SW 1271 (cell line): ENCODE measurements at places on chromosomes 16 and 17.

DNA sequence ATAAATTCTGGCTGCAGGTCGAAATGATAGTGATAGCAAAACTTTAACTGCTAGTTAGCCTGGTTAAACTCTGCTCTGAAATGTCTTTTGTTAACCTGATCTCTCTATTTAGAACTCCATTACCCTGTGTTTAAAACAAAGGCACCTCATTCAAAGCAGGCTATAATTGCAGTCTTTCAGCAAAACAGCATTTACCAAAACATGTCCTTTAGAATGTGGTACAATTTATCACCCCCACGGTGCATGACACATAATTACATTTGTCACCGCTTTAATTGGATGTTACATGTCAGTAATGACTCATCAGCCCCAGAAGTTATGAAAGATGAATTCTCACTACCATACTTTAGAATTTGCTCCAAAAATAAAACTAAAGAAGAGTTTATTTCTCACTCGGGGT lies 295.4 kb downstream of the TOX3 start:
- no peak for DNase-seq

- peak; percentile 17 for DNase-seq
Observed at GRCh38 chr17:70622368-70623260, 453.3 kb downstream of the KCNJ2 start.

- DNase-seq, result no peak
Observed at GRCh38 chr17:81859906-81860755, at the start of gene P4HB. TSS of gene P4HB (minus strand) at chr17:81860535. CDS start at chr17:81860471, 64 bp downstream.

DNA sequence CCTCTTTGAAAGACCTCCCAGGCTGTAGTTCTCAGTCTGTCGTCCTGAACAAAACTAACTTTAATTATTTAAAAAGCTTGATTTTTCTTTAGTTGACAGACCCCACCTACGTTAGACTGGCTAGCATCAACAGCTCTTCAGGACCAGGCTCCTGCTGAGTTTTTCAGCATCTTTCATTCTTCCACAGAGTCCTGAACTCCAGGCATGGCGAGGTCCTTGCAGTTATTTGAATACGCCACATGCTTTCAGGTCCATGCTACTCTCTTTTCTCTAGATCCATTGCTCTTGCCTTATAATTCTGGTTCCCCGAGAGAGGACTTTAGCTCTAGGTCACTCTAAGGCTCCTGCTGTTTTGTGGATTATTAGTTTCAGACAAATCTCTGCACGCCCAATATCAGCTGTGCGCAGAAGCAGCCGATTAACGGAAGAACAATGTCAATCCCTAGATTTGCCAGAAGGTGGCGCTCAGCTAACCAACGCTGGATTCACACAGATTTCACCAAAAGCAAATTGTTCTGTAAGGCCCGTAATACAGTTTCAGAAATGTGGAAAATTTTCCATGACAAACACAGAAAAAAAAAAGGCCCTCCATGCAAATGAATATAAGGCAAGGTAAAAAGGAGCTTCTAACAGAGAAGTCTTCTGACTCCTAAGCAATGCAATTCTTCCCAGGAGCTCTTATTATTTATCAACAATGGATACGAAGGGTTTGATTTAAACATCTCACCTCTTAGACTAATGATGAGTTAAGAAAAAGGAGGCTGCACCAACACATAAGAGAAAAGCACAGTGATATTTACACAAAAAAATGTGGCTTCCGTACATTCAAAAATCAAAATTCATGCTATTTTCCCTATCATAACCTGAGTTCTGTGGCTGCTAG lies 33.5 kb upstream of the BCO1 start:
- DNase-seq, result no peak

GRCh38 chr16:1909561-1910231 lies 8.5 kb downstream of the HS3ST6 start:
- DNase-seq, result no peak

DNA sequence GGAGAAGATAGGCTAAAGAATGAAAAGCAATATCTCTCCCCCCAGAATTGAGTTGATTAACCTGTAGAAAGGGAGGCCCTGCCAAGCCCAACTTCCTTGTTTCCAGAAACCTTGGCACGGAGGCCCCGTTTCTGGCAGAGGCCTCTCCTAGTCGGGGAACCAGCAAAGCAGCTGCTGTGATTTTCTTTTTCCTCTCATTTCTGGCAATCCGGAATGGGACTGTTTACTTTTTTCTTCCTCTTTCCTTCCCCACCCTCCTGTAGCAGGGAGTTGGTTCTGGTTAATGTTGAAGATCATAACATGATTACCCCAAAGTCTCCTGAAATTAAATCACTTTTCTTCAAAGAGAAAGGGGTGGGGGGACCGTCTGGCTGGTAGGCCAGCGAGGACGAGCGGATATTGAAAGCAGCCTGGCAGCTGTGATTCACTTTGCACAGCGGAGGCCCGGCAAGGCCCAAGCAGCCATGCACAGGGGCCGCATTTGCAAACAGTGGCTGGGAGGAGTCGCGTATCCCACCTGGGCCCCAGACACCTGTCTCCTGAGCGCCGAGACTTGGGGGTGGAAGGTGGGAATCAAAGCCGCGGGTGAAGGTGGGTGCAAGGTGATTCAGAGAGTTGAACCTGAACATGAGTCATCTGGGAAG lies 51.5 kb downstream of the NTN1 start:
- no peak for DNase-seq

DNA sequence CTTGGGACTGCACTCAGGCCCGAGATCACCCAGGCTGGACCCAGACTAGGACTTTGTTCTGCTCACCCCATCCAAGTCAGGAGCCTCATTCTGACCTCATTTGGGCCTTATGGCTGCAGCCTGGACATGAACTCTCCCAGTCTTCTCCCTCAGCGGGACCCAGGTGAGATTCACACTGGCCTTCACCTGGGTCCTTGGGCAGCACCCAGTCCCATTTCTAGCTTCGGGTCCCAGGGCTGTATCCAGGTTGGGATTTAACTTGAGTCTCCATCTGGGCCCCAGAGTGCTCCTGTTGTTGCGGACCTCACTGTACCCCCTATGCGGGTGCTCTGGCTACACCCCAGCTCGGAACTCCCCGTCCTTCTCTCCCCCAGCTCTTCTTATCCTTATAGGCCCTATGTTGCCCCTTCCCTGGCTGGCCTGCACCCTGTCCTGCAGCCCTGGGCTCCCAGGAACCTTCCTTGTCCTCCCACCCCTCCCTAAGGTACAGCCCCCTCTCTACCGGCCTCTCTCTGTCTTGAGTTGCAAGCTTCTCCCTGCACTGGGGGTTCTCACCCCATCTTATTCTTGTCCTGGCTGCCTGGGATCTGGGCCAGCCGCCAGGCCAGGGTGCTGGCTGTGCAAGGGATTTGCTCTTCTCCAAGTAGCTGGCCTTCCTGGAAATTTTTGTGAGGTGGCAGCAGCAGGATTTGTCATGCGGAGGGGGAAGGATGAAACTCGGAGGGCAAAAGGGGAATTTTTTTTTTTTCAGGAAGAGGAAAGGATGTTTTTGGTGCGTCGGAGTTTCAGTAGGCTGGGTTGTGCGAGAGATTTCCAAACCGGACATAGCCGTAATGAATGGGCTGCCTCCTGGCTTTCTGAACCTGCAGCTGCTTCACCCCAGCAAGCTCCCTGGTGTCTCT lies 904 bp downstream of the MAP2K3 start:
- no peak for DNase-seq

DNA sequence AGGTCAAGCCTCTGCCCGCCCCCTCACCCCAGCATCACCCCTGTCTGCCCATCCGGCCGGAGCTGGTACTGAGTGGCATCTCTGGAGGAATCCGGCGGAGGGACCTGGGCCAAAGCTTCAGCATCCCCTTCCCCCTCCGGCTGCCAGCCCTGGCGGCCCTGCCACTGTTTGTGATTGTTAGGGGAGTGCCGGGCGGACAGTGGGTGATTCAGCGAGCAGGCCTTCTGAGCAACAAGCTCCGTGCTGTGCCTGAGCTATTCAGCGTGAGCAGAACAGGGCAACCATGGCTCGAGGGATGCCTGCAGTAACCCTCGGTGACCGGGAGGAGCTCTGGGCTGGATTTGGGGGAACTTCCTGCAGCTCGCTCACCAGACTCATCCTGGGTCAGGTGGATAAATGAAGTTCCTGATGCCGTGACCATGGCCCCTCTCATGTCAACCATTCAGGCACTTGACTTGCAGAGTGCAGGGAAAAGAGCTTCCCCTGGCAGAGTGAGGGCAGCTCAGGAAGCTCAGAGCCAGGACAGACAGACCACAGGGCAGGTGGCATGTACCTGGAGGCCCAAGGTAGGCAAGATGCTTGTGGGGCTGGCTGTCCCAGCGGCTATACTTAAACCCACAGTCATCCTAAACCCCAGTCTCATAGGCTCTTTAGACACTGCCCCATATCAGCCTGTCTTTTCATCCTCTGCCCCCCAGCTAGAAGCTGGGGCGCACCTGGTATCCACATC lies 24.3 kb upstream of the MLKL start:
- DNase-seq, result no peak
